ENCODE measurements at places on chromosomes 1 and 21. TPM values are rescaled to one million over a fixed set of nuclear protein-coding genes. Genes with fewer than 3 reads are reported as not detected.

- no peak for DNase-seq
These were observed 14.1 kb downstream of the ROR1 start for GRCh38 chr1:63787875-63788274.

DNA sequence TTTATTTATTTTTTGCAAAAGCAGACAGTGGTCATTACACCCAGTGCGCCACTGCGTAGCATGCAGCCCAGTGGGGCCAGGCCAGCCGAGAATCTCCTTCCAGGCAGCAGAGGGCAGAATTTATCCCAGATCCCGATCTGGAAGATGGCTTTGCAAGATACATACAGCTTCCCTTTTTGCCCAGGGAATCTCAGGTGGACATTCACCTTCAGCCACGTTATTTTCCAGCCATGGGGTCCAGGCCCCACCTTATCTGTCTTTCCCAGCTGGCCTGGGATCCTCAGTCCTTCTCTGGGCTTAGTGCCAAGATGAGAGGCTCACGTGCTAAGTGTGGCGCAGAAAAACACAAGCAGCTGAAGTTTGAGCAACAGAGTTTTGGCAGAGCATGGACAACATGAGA, 123.6 kb downstream of the AJAP1 start:
- no peak for DNase-seq

GRCh38 chr21:37557261-37557950, 190.8 kb downstream of the DYRK1A start:
- no peak for DNase-seq

GRCh38 chr1:94697839-94698238, 122.3 kb upstream of the SLC44A3 start:
- DNase-seq: no peak

DNA sequence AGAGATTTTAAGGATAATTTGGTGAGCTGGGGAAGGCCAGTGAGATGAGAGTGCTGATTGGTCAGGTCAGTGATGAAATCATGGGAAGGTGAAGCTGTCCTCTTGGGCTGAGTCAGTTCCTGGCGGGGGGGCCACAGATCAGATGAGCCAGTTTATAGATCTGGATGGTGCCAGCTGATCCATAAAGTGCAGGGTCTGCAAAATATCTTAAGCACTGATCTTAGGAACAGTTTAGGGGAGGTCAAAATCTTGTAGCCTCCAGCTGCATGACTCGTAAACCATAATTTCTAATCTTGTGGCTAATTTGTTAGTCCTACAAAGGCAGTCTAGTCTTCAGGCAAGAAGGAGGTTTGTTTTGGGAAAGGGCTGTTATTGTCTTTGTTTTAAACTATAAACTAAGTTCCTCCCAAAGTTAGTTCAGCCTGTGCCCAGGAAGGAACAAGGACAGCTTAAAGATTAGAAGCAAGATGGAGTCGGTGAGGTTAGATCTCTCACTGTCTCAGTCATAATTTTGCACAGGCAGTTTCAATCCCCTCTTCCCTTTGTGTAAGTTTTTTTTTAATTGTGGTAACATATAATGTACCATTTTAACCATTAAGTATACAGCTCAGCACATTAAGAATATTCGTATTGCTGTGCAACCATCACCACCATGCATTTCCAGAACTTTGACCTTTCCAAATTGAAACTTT, 39.4 kb downstream of the PTAFR start:
- no peak for DNase-seq

GRCh38 chr1:22119626-22120468, 23.1 kb downstream of the WNT4 start:
- no peak for DNase-seq

- no peak for DNase-seq
These were observed 47.6 kb upstream of the SAMD13 start for GRCh38 chr1:84253891-84254290.

DNA sequence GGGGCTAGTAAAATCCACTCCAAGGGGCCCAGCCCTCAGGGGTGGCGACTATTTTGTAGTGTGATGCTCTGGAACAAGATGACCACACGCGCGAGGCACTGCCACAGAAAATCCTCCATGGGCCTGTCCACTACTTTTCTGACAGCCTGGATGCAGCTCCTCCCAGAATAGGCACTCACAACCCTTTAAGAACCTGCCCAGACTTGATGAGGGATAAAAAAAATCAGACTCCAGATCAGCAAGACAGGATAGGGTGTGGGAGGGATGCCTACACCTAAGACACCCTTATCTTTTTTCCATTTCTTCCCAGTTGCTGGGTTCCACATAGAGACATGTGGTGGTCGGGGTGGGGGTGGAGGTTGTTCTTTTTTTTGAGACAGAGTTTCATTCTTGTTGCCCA, 33.5 kb downstream of the PCAT6 start:
- no peak for DNase-seq

DNA sequence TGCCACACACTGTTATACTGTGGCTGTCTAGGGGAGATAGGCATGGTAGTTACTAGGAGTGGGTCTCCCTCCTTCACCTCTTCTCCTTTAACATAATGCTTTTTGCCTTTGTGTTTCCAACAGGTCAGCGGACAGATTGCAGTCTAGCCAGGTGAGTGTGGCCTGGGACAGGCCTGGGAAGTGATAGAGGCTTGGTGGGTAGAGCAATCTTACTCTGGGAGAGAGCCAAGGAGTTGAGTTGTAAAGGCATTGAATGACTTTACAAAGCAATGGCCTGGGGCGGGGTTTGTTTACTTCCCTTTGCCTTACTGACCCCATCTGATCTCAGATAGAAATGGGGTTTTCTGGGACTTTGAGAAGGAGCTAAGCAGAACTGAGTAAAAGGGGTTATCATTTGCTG, 51.0 kb upstream of the IKBKE start:
- no peak for DNase-seq

- DNase-seq: no peak
These were observed 40.9 kb downstream of the C1orf21 start for GRCh38 chr1:184427722-184428121.

GRCh38 chr1:21123287-21123948, 53.3 kb downstream of the EIF4G3 start:
- no peak for DNase-seq

The IL19 gene
- not detected for total RNA-seq

The HSD3B1 gene
- not detected for total RNA-seq

The GPR61 gene
- not detected for total RNA-seq

The SLC30A10 gene
- 0.43 TPM for total RNA-seq

The AMY2A gene
- total RNA-seq: not detected

The LYPLA2 gene
- 32.1 TPM for total RNA-seq

The PCAT6 gene
- total RNA-seq: 0.54 TPM
